T1000 (cell line): ENCODE measurements at places on chromosomes 12 and 14.

DNA sequence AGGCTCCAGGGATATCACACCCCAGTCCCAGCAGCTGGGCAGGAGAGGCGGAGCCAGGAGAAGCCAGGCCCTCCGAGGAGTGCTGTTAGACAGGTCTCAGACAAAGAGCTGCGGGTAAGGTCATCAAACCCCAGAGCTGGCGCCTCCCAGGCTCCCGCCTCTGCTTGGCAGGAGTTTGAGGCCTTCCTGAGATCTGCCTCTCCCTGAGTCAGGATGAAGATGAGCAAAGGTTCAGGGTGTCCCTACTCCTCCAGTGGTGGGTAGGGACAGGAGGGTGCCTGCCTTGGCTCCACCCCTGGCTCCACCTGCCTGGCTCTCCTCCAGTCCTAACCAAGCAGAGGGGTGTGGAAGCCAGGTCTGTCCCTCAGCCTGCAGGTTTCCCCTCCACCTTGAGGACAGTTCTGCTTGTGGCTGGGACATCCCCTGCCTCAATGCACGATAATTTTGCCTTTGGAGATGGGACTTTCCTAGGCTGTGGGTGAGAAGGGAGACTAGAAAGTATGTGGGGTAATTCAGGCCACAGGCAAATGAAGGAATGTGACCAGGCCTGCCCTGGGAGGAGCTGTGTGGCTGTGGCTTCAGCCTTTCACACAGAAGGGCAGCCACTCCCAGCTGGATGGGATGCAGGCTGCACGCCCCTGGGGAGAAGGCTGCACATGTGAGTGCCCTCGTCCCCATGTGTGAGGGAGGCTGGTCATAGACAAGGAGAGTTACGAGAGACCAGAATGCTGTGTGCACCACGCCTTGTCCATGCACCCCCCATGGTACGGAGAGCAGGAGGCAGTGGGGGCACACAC is 2.2 kb downstream of the PLEKHG6 start:
- peak; percentile 42 for DNase-seq

GRCh38 chr12:107264667-107265066 is 171.3 kb upstream of the CRY1 start:
- no peak for DNase-seq

DNA sequence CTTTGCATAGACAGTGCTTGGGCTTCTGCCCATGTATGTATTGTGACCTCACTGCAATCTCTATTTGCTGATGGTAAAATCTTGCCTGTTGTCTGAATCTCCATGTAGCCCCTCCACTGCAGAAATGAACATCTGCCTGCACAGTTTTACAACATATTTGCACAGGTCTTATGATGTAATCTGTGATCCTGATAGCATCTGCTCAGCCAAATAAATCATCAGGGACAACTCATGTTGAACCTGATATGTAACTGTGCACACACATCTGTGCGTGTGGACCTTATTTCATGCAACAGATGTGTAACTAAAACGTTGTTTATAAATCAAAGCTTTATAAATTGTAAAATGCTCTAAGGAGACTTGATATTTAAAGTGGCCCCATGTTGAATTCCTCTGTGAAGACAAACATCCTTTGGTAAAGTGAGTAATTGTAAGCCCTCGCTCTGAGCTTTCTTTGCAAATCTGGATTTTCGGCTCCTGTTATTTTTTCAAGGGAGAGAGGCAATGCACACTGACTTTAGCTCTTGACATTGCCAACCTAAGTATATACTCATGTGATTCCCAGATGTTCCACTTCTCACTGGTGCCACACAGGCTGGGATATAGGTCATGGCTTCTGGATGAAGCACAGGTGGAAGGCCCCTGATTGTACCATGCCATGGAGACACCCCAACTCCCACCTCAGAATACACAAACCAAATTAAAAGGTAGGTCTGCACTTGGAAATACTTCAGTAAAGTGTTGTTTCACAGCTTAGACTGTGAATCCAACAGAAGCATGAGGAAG is 371.3 kb downstream of the GRIN2B start:
- DNase-seq: no peak

DNA sequence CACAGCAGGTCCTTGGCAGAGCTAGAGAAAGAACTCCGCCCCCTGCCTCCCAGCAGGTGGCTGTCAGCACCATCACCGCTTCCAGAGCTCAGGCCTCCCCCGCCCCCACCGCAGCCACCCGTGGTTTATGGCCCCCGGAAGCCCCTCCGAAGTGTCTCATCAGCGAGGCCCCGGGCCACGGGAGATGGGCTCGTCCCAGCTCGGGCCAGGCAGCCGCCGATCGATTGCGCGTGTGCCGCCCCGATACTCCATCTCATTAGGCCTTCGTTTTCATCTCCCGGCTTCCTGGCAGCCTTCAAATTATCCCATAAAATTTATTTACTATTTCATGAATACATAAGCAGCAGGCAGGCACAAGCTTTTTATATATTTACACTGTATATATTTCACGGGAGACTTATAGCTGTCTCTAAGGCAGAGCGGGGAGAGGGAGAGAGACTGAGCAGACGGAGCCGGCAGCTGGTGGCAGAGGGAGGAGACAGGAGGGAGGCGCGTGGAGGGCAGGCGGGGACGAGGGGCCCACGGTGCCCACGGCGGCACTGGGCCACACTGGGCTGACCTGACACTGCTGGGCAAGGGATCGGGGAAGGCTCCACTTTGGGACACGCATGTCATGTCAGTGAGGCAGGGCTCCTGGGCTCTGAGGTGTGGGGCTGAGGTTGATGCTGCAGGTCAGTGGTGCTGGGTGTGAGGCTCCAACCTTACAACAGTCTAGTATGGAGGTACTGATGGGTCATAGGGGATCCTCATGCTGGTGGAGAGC is 241.2 kb downstream of the RBM19 start:
- DNase-seq: no peak

- DNase-seq: peak; percentile 72
Measured at GRCh38 chr14:90419200-90419599, 22.4 kb downstream of the CALM1 start.

DNA sequence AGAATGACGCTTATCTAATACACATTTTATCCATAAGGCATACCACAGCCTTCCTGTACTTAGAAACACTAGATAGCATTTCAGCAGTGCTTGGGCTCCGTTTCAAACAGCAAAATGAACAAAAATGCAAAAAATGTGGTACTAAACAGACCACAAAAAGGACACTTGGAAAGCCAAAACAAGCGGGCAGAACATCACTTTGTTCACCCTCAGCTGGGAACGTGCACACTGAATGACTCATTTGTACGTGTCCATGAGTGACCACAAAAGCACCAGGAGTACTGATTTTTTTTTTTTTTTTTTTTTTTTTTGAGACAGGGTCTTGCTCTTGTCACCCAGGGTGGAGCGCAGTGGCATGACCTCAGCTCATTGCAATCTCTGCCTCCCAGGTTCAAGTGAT is 8.9 kb upstream of the FOXN3 start:
- peak; percentile 80 for DNase-seq

- no peak for DNase-seq
Measured at GRCh38 chr12:109959411-109960093, 36.6 kb downstream of the GIT2 start.

- no peak for DNase-seq
Measured at GRCh38 chr12:58918469-58918844, 1.8 kb downstream of the LRIG3 start.

DNA sequence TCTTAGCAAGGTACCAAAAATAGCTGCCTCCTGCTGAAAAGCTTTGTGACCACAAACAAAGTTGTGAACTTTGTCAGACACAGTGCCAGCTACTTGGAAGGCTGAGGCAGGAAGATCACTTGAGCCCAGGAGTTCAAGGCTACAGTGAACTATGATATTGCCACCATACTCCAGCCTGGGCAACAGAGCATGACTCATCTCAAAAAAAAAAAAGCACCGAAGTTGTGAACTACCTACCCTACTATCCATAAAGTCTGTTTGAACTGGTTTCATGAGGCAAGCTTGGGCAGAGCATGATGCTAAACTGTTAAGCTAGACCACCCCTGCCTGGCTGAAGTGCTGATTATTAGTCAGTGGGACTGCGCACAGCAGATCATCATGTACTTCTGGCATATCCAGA is 75.5 kb downstream of the RAD52 start:
- DNase-seq: no peak

- no peak for DNase-seq
Measured at GRCh38 chr14:101716956-101717662, 44.4 kb upstream of the PPP2R5C start.

DNA sequence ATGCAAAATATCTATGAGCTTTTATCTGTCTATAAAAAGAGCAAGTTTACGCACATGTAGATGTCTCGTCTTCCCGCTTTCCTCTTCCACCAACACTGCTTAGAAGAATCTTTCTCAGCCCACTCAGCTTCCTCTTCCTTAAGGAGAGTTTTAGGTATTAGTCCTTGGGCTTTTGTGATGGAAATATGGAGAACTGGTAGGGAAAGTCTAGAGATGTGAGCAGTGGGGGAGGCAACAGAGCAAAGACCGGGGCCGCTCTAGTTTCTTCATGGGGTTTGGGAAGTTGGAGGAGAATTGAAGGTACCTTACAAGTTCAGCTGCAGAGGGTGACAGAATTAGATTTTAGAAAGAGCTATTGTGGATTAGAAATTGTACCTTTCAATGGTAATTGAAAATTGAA is 56.3 kb upstream of the CPNE8 start:
- DNase-seq: no peak

DNA sequence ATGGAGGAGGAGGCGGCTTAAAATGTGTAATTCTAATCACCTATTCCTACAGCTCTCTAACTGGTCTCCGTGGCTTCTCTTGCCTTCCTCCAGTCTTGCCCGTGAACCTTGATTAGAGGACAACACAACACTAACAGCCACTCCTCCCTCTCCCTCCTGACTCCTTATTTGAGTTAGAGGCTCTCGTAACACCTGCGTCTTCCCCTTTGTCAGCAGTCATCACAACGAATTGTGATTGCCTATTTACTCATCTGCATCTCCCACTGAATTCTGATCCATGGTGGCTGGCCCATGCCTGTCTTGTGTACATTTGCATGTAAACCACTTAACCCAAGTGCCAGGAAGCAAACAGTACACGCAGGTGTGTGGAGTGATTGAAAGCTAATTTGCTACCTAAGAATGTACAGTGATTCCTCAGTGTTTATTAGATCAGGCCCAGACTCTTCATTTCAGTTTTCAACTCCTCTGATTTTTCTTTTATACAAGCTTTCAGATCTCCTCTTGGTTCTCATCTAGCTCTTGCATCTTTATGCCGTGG is 154.5 kb downstream of the MON2 start:
- no peak for DNase-seq

DNA sequence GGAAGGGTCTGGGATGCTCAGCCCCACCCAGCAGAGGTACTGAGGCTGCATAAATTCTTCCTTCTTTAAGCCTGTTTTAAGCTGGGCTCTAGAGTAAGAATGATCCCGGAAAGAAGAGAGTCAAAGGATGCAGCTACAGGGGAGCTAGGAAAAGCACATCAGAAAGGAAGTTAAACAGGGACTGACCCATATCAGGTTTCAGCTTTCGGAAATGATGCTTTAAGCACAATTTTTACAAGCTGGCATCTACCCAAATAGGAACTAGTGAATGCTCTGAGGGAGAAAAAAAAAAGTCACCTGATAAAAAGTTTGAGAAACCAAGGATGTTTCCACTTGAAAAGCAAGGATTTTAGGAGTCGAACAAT is 22.0 kb downstream of the TSPAN8 start:
- no peak for DNase-seq

DNA sequence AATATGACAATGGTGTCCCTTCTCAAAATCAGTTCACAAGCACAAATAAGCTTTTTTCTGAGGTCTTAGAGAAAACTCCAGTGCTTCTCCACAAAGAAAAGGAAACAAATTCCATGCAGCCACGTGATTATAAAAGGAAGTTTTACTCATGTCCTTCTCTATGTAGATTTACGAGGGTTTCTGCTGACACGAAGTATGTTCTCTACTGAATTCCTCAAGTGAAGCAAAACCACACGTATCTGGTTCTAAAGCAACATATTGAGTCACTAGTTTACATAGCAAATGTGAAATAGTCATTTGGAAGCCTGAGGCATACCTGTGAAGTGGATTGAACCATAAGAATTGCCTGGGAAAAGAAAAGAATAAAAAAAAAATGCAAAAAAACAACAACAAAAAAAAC is 31.9 kb downstream of the BMP4 start:
- no peak for DNase-seq

DNA sequence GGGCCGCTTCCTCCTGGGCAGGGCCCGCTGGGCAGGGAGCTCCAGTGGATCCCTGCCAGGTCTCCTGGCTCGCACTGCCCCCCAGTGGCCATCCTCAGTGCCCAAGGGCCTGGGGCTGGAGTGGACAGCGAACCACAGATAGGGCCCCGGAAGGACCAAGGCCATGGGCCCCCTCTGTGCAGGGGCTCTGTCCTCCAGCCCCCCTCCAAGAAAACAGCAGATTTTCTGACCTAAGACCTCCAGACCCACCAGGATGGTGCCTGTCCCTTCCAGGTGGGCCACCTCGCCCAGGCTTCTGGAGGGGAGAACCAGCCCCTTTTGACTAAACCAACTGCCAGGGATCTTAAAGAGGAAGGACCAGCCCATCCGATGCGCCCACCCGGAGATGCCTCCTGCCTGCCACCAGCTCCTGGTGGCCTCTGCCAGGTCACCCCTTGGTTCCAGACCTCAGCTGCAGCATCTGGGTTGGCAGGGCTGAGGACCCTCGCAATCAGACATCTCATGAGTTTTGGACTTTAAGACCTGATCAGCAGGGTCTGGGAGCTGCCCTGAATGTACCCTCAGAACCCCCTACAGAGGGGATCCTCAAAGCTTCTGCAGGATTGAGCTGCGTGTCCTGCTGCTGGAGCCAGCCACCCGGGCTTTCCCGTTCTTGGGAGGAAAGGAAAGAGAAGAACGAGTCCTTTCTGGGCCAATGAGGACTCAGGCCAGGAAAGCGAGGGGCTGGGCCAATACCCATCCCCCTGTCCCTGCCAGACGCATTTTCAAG is 325.8 kb upstream of the DIO3 start:
- no peak for DNase-seq

- no peak for DNase-seq
Measured at GRCh38 chr12:91044586-91044985, 13.2 kb downstream of the KERA start.

- peak; percentile 71 for DNase-seq
Measured at GRCh38 chr14:22556021-22556989, 32.7 kb downstream of the DAD1 start.

DNA sequence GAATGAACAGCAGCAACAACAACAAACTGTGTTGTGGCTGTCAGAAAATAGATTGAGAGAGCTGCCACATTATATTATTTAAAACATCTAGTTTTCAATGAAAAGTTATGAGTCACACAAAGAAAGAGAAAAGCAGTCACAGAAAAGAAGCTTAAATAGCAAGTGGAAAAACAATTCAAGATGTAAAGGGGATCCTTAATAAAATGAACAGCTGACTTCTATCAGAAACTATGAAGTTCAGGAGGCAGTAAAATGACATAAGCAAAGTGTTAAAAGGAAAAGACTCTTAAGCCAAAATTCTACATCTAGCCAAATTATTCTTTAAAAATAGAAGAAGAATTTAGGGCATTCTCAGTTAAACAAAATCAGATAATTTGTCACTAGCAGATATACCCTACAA is 5.6 kb downstream of the CLEC14A start:
- no peak for DNase-seq
